ENCODE measurements at places on chromosomes 7 and 10.
A peak's percentile ranks its signal among the peaks of the same experiment; 100 is the strongest.

GRCh38 chr7:19353180-19353579 is 208.0 kb upstream of the FERD3L start:
- no peak for DNase-seq

- DNase-seq, result no peak
These were observed 255.6 kb upstream of the FERD3L start for GRCh38 chr7:19400758-19401254.

DNA sequence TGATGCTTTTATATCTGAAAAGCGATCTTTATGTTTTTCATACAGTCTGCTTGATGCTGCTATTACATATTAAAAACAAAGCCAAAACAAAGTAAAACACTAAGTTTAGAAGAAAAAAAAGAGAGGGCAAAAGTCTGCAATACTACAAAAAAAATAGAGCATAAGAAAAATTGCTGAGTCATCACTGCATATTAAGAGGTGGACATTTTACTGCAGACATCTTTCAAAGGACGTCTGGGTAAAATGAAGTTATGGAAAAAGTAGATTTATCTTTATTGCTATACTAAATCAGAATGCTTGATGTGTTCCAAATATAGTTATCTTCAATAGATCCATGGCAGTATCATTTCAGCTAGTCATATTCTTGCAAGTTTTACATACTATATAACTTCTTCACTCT is 172.0 kb downstream of the MAGI2 start:
- DNase-seq, result no peak

GRCh38 chr10:3811291-3811870 is 26.4 kb upstream of the KLF6 start:
- no peak for DNase-seq

GRCh38 chr10:10816447-10816846 is 201.2 kb upstream of the CELF2 start:
- DNase-seq, result no peak

- DNase-seq, result no peak
These were observed 391.8 kb upstream of the ETV1 start for GRCh38 chr7:14381306-14381705.

GRCh38 chr7:69438584-69439412 is 159.5 kb upstream of the AUTS2 start:
- DNase-seq, result no peak

DNA sequence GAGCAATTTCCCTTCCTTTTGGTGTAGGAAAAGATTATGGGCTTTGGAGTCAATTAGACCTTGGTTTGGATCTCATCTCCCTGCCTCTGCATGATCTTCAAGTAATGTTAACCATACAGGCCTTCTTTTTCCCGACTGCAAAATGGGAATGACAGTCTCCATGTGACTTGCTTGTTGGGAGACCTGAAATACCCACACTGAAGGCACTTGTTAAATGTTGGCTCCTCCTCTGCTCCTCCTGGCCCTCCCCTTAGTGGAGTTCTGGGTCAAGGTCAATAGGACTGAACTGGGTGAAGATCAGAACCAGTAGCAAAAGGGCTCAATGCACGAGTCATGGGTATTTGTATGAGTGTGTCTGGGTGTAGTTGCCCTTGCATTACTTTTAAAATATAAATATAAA is 179.4 kb upstream of the PRR15 start:
- DNase-seq, result no peak

DNA sequence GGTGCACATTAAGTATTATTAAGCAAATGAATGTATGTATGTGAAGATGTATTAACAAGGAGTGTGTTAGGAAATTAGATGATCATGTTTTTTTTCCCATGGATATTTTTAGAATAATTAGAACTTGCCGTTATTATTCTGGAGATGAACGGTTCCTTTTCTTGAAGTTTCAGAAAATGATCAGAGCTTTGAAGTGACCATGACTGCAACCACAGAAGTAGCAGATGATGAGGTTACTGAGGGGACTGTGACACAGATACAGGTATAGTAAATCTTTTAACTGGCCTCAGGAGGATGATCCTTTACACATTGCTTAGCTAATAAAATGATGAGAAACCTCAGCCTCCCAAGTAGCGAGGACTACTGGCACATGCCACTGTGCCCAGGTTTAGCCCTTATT is 18.6 kb downstream of the DMTF1 start:
- no peak for DNase-seq

DNA sequence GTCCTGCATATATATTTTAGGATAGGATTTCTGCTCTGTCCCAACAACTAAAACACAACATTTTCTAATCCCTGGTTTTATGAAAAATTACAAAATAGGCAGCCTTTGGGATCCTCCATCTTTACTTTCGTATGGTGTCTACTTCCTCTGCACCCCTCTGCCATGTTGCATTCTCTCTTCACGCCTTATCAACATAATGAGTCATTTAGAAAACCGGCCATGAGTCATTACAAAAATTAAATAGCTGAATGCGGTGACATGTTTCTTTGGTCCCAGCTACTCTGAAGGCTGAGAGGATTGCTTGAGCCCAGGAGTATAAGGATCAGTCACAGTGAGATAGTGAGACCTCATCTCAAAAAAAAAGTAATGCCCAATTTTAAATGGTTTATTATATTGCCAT is 148.1 kb upstream of the CELF2 start:
- DNase-seq, result no peak

GRCh38 chr7:41877118-41877517 is 174.2 kb upstream of the INHBA start:
- DNase-seq, result no peak

DNA sequence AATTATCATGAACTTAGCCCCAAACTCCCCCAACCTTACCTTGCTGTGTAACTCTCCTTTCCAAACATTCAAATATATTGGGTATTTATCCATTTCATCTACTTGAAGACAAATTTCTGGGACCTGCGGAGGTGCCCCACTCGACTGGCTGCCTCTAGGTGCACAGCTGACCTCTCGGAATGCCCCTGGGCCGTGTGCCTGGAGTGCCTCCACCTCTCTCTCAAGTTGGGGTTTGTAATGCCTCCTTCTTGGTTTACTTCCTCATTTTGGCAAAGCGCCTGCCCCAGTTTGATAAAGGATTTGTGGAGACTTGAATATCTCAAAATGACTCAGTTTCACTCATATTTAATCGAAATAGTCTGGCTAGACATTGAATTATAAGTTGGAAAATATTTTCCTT is 16.6 kb downstream of the ZNF777 start:
- DNase-seq, result no peak

DNA sequence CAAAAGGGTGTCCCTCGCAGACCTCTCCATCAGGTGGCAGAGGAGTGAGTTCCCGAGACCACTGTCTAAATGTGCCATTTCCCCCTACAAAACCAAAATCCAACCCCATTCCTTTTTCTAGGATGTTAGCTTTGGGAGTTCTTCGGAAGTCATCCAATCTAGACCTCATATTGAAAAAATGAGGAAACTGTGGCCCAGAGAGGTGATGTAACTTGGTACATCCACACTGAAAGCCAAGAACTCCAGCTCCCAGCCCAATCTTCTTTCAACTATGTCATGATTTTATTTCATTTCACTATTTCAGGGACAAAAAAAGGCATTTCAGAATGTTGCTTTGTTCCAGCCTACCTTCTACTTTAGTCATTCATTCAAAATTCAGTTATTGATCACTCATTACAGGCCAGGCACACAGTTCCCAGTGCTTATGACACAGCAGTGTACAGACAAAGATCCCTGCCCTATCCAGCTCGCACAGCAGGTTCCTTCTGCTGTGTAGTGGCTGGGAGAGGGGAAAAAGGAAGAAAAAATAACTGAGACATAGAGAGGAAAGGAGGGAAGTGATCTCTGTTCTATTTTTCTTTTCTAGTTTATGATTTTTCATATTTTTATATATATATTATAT is 35.8 kb downstream of the SCRN1 start:
- DNase-seq, result no peak

- no peak for DNase-seq
These were observed 5.8 kb upstream of the PRTFDC1 start for GRCh38 chr10:24958091-24958720.

DNA sequence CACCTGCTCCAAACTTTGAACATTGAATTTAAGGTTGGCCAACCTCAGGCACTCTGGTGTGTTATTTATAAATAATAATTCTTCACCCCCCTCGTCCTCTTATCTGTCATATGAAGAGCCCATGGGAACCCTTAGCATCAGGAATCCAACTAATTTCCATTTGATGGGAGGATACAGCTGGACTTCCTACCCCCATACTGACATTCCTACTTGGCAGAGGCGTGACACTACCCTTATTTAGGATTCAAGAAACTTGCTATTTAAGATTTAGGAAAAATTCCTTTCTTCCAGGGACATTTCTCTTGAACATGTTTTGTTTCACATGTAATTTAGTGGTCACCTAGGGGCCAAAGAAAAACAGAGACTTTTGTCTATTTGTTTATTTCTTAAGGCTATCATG is 171.9 kb upstream of the NRP1 start:
- no peak for DNase-seq

- DNase-seq, result no peak
These were observed 20.6 kb downstream of the SLC18A2 start for GRCh38 chr10:117261501-117261900.

GRCh38 chr10:36888925-36889573 is 236.3 kb upstream of the ANKRD30A start:
- DNase-seq, result no peak

GRCh38 chr7:77466450-77466849 is 50.3 kb upstream of the GSAP start:
- no peak for DNase-seq

DNA sequence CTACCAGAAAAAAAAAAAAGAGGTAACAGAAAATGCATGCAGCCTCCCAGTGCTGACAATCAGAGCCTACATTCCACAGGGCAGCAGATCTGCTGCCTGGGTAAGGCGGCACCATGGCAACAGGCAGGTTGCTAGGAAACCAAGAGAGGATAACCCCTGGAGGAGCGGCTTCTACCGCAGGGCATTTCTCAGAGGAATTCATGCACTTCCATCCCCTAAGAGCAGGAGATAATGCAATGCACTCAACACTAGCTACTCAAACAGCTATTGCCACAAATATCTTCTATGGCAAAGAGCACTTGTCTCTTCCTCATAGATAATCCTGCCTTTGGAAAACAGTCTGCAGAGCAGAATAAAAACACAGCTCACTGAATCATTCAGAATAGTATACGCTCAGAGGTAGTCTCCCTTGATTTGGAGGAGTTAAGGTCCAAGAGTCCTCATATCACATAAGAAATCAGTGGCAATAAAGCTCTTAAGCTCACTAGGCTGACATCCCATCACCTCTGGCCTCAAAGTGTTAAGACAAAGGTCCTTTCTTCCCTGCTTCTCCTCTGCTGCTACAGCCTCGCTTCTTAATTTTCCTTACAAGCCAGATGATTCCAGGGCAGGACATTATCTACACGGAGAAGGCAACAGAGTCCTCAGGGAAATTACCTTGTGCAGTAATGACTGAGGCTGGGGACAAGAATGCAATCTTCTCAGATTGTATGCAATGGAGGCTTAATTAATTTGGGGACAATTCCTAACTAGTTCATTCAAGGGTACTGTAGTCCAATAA is 10.7 kb downstream of the PSAP start:
- no peak for DNase-seq

- DNase-seq, result peak; percentile 94
These were observed 918 bp upstream of the ARHGAP21 start for GRCh38 chr10:24724381-24725228.

- no peak for DNase-seq
These were observed 814 bp downstream of the RUFY2 start for GRCh38 chr10:68406111-68406814.

DNA sequence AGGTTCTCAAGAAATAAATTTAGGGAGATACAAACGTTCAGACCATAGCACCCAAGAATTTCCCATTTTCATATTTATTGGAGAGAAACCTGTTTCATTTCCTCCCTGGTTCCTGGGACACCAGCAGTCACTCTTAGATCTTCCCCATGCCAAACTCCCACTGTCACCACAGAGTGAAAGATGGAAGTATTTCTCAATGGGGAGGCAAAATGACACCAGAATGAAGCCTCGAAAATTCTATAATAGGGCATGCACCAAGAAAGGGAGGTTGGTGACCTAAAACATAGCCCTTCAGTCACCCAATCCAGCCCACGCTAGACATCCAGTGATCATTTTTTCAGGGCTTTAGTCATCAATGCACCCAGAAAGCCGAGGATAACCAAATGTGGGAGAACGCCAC is 148.1 kb upstream of the PLXDC2 start:
- no peak for DNase-seq

DNA sequence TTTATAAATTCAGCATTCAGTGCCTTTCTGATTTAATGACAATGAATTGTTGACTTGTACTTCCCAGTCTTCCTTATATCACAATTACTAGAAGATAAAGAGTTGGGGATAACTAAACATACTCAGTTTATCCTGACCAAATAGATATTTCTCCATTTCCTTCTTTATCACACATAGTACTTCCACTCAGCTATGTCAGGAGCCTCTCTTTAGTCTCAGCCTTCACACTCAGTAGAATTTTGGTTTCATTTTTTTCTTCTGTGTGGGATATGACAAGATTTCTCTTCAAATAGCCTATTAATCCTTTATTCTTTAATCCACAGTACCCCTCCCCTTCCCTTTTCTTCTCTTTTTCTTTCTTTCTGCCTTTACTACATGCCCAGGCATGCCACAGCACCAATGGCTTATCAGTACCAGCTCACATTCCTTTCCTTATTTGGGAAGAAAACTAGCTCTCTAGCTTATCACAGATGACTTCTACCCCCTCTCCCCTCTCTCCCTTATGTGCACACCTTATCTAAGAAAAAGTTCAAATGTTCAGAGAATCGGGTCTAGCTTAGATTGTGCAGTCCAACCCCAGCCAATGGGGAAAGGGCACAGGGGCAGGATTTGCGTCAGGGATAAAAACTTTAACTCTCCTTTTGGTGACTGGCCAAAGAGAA is 109.0 kb downstream of the PHF14 start:
- no peak for DNase-seq

GRCh38 chr10:120318862-120319261 is 138.2 kb upstream of the PLPP4 start:
- no peak for DNase-seq

Data from activated CD8-positive, alpha-beta memory T cell treated with anti-CD3 and anti-CD28 coated beads for 1 hour (primary cell).